ENCODE measurements at places on chromosomes 7 and 10.

GRCh38 chr7:106729720-106730385, 68.9 kb upstream of the CCDC71L start:
- no peak for DNase-seq

GRCh38 chr7:79876848-79877252, 257.8 kb upstream of the GNAI1 start:
- DNase-seq = peak; percentile 6

DNA sequence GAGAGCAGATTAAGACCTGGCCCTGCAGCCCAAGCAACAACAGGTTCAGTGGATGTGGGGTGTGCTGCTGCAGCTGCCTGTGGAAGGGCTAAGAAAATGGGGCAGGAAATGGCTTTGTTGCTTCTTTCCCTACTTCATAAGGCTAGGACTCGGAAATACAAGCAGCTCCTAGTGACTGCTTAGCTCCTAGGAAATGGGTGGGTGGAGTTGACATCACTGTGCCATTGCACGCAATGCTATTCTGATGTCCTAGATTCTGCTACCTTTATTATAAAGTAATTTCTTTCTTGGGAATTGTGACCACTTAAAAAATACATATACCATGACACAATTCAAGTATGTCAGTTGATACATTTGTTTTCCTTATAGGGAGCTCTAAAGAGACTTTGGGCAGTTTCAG, 155.8 kb downstream of the FANK1 start:
- no peak for DNase-seq

DNA sequence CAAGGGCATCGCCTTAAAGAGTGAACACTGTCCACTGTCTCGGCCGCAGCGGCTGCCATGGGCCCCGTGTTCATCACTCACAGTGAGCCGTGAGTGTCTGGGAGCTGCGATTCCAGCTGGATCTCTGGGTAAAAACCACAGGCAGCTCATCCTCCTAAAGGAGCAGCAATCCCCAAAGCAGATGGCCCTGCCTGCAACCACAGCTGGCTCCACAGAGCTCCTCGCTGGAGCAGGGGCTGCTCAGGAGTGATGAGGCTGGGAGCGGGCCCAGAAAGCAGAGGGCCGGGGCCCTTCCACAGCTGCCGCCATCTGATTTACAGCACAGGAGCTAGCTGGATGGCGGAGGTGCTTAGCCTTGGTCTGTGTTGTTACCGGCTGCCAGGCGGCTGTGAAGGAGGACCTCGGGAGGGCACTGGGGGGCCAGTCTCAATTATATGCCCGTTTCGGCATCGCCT, 6.6 kb upstream of the TMEM184A start:
- no peak for DNase-seq
